Erythroblast (primary cell): ENCODE measurements at places on chromosomes 2 and 18.
A peak's percentile ranks its signal among the peaks of the same experiment; 100 is the strongest.

- DNase-seq, result no peak
Measured at GRCh38 chr2:136443661-136444060, 321.7 kb upstream of the THSD7B start.

GRCh38 chr2:144331674-144332355 lies 188.1 kb downstream of the ZEB2 start:
- DNase-seq, result peak; percentile 94

DNA sequence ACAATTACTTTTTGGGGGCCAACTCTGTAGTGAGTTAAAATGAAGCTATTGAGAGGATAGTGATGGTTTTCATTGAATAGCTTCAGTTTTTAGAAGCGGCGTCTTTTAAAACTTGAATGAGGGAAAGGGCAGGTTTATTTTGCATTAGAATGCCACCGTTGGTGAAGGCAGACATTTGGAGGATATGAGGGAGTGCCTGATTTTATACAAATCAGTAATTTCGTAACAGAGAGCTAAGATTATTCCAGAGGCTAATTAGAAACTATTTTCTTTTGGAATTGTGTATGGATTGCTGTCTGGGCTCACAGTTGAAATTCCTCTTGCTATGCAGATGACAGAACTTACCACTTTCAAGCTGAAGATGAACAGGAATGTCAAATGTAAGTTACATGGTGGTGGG lies 67.6 kb downstream of the ITGB1BP1 start:
- no peak for DNase-seq

GRCh38 chr2:171529914-171530313 lies 7.6 kb downstream of the CYBRD1 start:
- DNase-seq, result peak; percentile 60

DNA sequence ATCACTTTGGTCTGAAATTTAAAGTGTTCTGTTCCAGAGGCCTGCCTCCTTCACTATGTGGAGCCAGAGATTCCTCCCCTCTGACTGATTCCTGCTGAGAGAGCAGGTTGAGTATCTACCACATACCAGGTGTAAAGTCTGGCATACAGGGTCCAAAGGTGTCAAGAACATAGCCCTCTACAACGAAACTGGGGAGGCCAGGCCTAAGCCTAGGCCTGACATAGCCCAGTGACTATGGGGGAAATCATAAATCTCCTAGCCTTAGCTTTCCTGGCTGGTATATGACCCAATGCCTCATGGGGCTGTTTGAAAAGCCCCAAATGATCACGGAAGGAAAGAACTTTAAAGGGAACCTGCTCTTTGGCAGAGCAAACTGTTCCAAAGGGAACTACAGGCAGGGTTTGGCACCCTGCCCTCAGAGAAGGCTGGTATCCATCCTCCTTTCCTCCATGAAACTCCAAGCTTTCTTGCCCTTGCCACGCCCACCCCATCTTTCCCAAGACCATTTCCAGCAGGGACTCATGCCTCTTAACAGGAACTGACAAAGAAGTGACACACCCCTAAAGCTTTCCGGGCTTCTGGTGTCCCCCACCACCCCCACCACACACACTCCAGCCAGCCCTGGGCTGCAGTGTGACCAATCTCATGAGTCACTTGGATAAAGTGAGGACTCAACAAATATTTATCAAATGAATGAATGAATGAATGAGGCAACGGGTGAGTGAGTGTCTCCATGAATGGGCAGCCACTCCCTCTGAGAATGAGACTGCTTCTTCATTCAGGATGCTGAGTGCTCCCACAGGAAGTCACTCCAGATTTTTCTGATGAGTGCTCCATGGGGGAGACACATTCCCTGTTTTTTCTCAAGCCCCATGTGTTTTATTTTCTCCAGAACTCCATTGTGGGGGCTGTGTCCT lies 114.5 kb upstream of the STPG4 start:
- DNase-seq, result no peak

DNA sequence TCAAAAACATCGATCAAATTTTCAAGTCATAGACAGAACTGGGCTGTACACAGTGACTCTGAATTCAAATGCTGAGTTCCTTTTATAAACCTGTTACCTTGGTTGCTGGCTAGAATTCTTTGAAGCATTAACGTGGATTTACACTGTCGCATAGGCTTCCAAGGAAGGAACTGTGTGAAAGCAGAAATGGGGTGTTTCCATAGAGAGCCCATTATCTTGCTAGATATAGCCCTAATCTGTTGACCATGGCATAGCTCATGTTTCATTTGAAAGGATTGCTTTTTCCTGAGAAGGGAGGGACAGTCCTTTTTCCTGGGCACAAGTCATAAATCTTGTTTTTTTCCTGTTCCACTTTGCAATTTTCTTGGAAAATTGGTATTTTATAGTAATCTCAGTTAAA lies 73.8 kb upstream of the NEUROD1 start:
- no peak for DNase-seq

GRCh38 chr2:96875498-96876268 lies 5.8 kb upstream of the SEMA4C start:
- peak; percentile 20 for DNase-seq

DNA sequence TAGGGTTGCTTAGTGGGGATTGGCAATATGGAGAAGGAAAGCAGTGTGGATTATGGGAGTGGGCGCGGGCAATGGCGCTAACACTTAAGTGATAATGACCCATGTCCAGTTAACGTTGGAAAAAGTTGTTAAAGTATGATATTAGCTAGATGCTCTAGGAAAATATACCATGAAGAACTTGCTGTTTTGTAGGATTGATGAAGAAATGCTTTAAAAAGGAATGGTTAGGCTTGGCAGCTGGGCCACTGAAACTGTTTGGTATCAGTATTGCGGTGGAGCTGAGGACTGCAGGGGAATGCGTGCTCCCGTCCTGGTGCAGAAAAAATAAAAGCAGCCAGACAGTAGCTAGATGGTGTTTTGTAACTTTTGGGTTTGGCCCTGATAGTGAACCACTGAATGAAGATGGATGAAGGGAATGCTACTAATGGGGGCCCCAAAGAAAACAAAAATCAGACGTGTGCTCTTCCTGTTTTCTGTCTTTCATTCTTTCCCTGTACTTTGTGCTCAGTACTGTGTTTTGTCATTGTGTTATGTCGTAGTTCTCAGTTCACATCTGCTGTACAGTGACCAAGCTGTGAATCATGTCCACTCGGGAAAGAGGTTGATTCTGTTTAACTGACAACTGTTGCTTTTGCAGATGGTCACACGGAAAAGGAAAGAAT lies 999 bp downstream of the INSIG2 start:
- peak; percentile 60 for DNase-seq

GRCh38 chr2:170191166-170191866 lies 13.4 kb downstream of the MYO3B start:
- peak; percentile 10 for DNase-seq

- no peak for DNase-seq
Measured at GRCh38 chr2:241182531-241183133, 5.8 kb upstream of the ANO7 start.

GRCh38 chr2:15730545-15731212 lies 139.0 kb downstream of the DDX1 start:
- peak; percentile 86 for DNase-seq

DNA sequence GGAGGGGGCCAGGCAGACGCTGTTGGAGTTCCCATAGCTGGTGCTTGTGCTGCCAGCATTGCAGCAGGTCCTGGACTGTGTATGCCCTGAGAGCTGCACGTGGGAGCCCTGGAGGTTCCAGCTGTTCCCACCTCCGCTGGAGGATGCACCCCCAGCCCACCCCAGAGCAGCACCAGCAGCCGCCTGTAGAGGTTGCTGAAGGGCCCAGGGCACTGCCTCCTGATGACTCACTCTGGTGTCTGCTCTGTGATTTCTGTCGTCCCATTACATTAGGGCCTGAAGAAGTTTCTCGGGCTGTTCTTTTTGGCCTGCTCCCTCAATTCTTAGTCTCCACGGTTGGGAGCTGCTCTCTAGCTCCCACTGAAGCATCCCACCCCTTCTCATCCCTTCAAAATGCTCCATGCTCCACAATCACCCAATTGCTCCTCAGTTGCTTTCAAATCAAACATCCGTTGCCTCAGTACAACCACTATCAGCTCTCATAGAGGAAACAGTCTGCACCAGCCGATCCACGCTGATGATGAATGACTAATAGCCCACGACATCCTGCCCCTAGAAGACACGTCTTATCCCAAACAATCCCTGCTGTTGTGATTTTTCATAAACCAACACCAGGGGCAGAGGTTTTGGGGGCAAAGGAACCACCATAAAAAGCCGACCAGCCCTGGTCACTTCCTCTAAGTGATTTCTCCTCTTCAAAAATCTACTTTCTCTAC lies 65.2 kb upstream of the RNF152 start:
- no peak for DNase-seq

DNA sequence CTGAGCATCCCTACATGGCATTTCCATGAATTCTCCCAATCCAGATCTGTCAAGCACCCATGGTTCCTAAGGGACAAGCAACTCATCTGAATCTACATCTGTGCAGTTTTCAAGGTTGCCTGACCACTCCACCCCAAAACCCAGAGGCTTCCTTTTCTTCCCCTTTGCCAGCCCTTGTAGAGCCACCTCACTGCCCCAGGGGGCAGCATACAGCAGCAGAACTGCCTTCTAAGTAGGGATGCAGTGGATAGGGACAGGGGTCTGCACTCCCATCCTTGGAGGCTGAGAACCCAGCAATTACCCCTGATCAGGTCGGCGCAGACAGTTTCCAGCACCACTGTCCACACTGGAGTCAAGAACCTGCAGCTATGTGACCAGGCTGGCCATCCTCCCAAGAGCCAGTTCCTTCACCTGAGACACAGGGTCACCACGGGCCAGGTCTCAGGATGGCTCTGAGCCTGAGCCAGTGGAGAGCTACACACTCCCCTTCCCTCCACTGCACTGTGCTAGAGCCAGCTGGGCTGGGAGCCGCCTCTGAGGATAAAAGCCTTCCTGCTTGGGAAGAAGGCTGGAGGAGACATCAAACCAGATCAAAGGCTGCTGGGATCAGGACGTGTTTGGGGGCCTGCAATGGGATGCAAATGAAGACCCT lies 283.1 kb downstream of the CELF4 start:
- DNase-seq, result no peak

DNA sequence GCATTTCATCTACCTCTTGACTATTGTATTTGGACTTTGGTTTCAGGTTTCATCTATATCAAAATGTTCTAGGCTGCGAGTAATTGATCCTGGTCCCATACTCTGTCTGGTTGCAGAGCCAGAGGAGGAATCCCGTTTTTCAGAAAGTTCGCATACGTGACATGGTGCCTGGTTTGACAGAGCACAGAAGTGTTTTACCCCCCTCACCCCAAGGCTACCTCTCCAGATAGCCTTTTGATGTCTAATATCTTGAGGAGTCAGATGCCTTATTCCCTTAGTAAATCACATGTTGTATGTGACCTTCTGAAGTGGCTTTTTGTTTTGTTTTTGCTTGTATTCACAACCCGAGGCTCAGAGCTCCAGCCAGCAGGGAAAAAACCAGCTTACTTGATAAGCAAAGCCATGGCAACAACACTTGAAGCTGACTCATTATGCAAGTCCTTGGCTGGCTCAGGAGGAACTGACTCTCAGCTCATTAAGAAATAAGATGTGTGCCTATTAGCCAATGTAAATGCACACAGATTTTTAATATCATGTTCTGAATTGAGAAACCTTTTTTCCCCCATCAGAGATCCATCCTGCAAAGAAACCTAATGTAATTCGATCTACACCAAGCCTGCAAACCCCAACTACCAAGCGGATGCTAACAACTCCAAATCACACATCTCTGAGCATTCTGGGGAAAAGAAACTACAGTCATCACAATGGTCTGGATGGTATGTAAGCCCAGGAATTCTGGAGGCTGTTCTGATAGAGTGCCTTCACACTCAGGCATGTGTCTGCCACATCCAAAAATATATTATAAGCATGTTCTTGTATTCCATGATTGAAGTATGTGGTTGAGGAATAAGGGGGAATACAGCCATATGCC lies 41.4 kb downstream of the OXER1 start:
- DNase-seq, result peak; percentile 20

DNA sequence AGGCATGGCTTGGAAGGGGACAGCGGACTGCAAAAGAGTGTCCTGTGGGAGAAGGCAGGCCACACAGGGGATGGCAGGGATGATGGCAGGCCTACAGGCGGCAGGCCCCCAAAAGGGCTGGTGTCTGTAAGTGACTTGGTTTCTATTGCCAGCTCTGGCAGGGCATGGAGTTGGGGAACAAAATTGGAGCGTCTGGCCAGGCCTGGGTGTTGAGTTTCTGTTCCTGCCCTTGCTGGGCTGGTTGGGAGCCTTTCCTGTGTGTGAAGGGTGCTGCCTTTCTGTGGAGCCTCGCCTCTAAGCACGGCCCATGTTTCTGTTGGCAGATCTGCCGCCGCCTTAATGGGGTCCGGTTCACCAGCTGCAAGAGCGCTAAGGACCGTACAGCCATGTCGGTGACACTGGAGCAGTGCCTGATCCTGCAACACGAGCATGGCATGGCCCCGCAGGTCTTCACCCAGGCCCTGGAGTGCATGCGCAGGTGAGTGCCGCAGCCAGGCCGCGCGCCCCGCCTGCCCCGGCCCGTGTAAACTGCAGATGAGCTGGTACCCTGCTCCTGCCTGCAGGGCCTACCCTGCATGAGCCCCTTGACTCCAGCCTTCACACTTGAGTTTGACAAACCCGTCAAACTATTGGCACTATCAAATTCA lies 31.5 kb downstream of the COA5 start:
- DNase-seq, result no peak

GRCh38 chr2:9033385-9034168 lies 30.1 kb upstream of the MBOAT2 start:
- no peak for DNase-seq

GRCh38 chr2:128361376-128362131 lies 42.9 kb upstream of the HS6ST1 start:
- no peak for DNase-seq

GRCh38 chr2:181440344-181440743 lies 16.8 kb upstream of the ITGA4 start:
- DNase-seq, result no peak
